ENCODE measurements at places on chromosomes 13 and 19.

DNA sequence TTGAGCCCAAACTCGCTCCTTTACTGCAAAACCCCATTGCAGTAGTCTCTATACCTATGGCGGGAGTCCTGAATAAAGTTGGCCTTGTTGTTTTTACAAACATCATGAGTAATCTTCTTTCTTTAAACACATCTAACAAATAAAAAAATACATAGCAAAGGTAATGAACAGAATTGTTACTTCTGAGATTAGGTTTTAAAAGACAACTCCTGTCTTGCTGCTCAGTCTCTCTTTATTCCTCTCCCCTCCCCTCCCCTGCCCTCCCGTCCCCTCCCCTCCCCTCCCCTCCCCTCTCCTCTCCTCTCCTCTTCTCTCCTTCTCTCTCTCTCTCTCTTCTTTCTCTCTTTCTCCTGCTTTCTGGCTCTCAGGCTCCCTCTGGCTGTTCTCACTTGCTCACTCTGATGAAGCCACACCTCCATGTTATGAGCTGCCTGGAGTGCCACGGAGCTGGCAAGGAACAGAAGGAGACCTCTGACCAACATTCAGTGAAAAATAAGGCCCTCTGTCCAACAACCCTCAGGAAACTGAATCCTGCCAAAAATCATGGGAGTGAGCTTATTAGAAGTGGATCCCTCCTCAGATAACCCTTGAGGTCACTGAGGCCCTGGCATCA is 300.7 kb upstream of the MIR17HG start:
- DNase-seq: peak; percentile 8

DNA sequence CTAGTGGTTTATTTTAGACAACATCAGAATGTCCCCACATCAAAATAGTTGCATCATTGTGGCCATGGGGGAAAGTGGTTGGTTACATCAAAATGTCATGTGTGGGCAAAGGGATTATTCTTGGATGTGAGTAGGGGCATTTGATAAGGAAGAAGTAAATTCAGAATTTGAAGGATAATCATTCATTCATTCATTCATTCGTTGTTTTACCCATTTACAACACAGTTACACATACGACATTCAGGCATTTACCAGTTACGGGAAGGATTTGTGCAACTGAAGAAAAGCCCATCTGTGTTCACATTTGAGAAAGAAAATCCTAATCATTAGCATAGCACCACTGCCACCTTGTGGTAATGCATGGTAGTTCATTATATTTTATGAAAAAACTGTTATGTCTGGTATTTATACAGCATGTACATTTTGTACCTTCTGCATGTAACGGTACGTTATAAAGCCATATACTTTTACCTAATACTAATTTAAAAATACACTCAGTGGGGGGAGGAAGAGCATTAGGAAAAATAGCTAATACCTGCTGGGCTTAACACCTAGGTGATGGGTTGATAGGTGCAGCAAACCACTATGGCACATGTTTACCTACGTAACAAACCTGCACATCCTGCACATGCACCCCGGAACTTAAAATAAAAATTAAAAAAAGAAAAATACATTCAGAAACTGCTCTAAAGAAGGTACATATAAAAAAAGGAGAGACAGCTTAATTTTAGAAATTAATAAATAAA is 62.1 kb downstream of the DGKH start:
- DNase-seq: peak; percentile 60

DNA sequence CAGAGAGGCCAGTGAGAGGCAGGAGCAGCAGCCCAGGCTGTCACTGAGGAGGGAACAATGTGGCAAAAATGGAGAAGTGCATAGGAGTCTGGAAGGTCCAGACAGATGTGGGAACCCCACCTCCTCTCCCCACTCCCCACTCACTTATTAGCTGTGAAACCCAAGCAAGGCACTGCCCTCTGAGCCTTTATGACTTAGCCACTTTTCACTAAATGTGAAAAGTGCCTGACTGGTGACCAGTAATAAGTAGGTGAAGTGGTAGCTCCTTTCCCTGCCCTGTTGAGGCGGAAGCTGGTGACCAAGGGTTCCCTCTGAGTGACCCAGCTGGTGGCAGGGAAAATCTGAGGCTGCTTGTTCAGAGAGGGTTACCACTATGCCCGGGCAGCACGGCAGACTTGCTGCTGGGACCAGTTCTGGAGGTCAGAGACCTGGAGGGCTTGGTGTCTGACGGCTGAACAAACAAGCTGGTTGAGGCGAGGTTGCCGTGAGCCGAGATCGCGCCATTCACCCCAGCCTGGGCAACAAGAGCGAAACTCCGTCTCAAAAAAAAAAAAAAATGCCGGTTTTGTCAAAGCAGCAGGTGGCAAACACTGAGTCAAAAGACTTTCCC is 80.0 kb downstream of the ZNF429 start:
- DNase-seq: no peak

DNA sequence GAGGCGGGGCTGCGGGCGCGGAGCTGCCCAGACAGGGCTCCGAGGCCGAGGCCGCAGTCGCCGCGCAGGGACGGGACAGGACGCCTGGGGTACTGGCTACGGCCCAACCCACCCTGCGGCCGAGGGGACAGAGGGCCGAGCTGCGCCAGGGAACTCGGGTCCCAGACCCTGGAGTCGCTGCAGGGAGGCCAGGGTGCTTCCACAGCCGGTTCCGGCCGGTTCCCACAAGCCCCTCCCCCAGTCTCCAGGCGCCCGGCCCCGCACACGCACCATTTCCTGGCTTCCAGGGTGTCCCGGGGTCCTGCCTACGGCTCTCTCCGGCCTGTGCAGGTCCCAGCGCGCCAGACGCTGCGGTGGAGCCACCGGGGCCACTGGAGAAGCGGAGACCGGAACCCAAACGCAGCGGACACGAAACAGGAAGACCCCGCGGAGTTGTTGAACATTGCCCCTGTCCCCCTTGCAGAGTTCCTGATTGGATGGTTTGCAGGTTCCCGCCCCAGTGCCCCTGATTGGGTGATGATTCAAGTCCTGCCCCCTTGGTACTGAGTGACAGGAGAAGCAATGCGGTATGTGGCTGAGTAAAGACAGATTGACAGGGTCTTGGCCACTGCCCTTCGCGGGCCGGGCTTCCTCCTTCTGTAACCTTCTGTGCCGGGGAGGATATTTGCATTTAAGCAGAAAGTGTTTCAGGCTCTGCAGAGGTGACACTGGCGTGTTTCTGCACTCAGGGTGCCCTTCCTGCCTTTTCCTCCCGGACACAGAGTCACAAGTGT is at the start of gene ZNF564:
Gene ZNF564 (minus strand): TSS at position 423 of the 773 bp plus-strand sequence. CDS start 150 bp downstream, at position 273.
- peak; percentile 98 for DNase-seq
